ENCODE measurements at places on chromosomes 12 and 14.

DNA sequence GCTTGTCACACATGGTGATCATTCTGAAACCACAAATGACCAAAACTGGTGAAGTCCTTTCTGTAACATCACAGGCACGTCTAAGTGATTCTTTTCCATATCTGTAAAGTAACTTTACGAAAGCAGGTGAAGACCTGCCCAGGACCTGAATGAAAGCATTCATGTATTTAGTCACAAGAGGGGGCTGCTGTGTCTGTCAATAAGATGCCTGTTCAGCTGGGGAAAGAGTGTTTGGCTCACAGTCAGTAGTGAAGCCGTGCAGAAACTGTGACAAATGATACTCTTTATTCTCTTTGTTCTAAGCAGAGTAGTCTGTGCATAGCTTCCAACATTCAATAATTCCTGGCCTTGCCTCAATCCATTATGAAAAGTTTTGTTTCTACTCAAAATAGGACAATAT lies 373.5 kb upstream of the OR4E1 start:
- DNase-seq = no peak

DNA sequence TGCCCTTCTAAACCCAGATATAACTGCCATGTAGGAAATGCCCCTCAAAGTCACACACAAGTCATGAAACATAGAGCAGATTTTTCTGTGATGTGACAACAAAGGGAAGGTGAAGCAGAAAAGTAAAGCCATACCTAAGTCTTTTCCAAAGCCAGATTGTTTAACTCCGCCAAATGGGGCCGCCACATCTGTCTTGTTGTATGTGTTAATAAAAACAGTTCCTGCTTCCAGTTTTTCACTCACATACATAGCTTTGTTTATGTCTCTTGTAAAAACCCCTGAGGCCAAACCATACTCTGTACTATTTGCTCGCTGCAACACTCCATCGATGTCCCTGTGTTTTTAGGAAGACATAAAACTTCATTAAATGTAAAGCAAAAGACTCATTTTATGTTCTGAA lies 40.3 kb downstream of the NOPCHAP1 start:
- no peak for DNase-seq

GRCh38 chr14:88346048-88346639 lies 23.1 kb upstream of the KCNK10 start:
- no peak for DNase-seq

GRCh38 chr12:43029971-43030370 lies 440.4 kb upstream of the PRICKLE1 start:
- no peak for DNase-seq

GRCh38 chr14:32497248-32497647 lies 168.2 kb downstream of the AKAP6 start:
- no peak for DNase-seq

DNA sequence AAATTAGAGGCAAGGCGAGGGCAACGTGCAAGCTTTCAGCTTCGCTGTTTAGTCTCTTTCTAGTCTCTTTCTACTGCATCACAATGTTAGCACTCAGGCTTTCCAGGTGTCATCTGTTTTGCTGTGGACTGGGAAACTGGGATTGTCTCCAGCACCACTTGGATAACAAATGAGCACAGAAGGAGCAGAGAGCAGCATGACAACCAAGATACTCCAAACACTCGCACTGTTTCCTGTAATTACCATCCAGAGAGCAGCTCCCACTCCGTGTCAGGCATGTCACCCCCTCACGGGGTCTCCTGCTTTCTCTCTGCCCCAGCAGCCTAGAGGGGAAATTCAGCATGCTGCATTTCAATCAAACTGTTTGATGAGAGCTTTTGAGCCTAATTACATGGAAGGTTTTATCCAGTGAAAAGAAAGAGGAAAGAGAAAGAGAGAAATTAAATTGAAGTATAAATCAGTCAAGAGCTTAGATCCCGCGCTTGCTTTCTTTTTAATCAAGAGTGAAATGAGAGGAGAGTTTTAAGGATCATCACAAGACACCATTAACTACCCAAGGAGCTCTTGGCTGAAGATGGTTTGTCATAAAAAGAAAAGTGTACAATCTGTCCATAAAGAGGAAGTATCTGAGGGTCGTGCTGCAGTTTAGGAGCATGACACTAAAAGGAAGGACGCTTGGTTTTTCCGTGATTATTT lies 917.7 kb downstream of the DIO2 start:
- DNase-seq = no peak

DNA sequence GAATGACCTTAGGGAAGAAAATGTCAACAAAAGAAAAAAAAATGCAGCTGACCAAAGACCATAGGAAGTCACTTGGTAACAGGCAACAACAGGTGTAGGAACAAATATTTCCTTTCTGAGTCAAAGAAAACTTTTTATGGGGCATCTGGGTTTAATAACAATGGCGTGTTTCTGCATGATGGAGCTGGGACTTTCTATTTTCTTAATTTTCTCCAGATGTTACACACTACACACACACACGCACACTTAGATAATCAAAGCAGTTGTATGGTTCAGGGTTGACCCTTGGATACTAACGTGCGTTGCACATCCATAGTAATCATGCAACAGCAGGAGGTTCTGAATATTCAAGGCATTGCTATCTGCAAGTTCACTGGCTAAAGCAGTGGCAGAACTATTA lies 47.9 kb upstream of the NTF3 start:
- DNase-seq = no peak

Measured in type B pancreatic cell (in vitro differentiated cells).